ENCODE measurements at places on chromosomes 7 and 10.

- no peak for DNase-seq
Observed at GRCh38 chr7:134514663-134515062, 12.7 kb upstream of the AKR1B10 start.

DNA sequence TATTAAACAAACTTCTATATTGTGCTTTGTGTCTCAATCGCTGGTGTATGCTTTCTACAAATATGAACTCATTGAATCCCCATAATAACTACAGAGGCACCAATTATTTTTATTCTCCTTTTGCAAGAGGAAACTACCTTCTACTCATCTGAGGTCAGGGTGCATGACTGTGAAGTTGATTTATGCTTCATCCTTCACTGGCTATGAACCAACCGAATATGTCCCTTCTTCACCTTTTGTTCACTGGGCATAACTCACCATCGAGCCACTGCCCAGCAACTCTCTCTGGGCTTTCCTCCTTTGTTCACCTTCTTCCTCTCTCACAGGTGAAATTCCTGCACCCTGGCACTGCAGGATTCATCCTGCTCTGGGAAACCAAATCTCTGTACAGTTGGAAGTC is 61.3 kb upstream of the PFKP start:
- DNase-seq, result no peak

GRCh38 chr7:51239691-51240090 is 76.9 kb downstream of the COBL start:
- no peak for DNase-seq

DNA sequence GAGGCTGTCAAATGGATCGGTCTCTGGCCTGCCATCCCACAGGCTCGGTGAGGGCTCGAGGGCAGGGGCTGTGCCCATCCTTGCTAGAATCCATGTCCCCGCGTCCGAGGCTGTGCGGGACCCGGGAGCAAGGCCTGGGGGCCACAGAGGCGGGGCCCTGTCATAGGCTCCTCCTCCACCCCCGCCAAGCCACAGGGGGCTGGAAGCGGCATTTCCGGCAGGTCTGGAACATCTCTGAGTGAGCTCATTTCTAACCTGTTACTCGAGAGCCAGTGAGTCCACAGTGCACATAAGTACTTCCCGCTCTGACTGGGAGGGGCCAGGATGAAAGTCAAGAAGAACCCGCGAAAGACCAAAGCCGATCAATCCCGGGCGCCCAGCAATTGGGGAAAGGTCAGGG is 57.6 kb downstream of the NKX6-2 start:
- DNase-seq, result no peak

GRCh38 chr7:30379131-30379530 is 94.7 kb downstream of the ZNRF2 start:
- no peak for DNase-seq
